ENCODE measurements at places on chromosomes 12 and 14. TPM values are rescaled to one million over a fixed set of nuclear protein-coding genes. Genes with fewer than 3 reads are reported as not detected.

- no peak for DNase-seq
Measured at GRCh38 chr12:66050610-66051009, 79.9 kb downstream of the LLPH start.

- DNase-seq = no peak
Measured at GRCh38 chr14:71729596-71729995, 202.6 kb upstream of the RGS6 start.

The GPR135 gene
- 15.2 TPM for total RNA-seq

DNA sequence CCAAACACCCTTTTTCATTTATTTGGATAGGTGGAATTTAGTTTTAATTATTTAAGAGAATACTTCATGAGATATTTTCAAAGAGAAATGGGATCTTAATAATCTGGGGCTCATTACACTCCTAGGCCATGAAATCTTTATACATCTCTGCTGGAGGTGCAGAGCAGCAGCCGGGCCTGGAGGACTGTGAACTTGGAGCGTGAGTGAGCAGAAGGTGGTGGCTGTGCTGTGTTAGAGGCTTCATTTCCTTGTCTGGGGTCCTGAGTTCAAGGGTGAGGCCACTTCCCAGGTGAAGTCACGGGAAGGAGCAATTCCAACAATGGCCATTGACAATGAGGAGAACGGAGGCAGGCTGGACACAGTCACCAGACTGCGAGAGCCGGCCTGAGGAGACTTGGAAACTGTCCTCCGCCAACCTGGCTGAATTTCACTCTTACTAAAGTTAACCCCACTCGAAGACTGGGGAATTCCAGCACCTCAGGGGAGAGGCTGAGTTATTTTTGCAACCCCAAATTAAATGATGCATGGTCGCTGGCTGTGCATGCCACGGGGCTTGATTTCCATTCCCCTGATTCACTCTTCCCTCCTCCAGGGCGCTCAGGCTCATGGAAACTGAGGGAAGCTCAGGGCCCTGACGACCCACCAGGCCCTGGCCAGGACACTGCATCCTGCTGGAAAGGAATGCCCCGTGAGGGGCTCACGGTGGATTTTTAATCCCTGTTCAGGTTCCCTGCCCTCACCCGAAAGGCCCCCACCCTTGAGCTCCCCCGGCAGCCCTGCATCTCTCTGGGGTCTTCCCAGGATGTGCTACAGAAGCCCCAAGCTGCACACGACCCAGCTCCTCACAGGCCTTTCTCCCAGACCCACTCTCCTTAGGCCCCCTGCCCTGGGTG is 22.6 kb upstream of the TRAF3 start:
- DNase-seq = no peak

DNA sequence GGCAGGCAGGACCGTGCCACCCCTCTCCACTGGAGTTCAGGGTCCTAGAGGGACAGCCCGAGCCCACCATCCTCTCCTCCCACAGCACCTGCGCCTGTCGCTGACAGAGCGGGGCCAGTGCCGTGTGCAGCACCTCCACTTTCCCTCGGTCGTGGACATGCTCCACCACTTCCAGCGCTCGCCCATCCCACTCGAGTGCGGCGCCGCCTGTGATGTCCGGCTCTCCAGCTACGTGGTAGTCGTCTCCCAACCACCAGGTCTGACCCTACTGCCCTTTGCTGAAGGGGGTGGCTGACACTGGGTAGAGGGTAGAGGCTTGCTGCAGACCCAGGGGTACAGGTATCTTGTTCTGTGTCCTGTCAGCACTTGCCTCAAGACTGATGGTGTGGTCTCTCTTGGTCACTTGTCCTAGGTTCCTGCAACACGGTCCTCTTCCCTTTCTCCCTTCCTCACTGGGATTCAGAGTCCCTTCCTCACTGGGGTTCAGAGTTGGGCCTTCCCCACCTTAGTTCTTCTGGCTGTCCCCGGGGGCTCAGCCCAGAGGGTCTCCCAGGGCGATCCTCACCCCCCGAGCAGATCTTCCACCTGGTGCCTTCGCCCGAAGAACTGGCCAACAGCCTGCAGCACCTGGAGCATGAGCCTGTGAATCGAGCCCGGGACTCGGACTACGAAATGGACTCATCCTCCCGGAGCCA is 42.0 kb downstream of the SH2B3 start:
- no peak for DNase-seq

The KICS2 gene
- 12.1 TPM for total RNA-seq

- DNase-seq = no peak
Measured at GRCh38 chr14:104702106-104702505, 12.7 kb downstream of the INF2 start.

DNA sequence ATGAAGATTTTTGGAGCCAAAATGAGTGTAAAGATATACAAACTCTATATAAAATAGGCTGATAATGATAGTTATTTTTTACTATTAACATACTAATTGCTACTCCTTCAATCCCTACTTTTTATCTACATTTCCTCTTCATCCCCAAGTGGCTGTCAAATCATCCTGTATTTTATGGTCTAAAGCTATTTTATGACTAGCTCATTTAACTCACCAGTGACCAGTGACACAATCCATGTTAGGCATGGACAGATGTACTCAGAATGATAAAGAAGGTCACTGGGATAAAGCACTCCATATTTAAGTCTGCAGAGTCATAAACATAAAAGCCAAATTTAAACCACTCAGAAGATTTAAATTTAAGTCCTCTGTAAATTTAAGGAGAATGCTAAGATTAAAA is 183.0 kb downstream of the MED13L start:
- DNase-seq = no peak

The COX8C gene
- not detected for total RNA-seq

DNA sequence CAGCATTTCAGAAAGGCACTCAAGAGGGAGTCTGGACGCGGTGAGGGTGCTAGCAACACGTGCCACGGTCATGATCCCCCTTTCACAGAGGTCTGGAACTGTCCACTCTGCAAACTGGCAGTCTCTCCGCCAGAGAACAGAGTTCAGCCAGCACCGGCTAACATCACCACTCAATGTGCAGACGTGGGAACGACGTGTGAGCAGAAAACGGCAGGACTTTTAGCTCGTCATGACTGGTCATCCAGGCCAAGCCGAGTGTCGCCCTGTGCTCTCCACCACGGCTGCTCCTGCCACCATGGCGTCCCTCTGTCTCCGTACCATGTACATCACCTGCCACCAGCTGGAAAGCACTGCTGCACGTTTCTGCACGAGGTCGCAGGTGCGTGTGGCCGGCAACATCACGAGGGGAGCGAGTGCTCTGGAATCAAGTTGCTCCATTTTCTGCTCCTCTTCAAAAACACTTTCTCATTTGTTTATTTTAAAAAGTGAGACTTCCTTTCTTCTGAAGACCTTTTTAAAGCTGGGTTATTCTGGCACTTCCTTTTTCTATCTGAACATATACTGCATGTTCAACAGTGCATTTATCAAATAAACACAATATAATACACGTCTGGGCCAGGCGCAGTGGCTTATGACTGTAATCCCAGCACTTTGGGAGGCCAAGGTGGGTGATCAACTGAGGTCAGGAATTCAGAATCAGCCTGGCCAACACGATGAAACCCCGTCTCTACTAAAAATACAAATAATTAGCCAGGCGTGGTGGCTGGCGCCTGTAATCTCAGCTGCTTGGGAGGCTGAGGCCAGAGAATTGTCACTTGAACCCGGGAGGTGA is 28.0 kb downstream of the SLC15A4 start:
- DNase-seq = no peak

The PRKD1 gene
- 0.78 TPM for total RNA-seq

The KLRD1 gene
- 0.68 TPM for total RNA-seq

GRCh38 chr12:87388376-87388775 is 640.8 kb downstream of the C12orf50 start:
- DNase-seq = no peak

Data from PC-9 (cell line).